Astrocyte (in vitro differentiated cells and primary cell): ENCODE measurements at places on chromosomes 2 and 18.

GRCh38 chr18:67600181-67601180 lies 84.0 kb upstream of the DSEL start:
- H3K27ac ChIP-seq, result peak overlapping the region; percentile 85
- H3K4me1 ChIP-seq, result peaks cover 18% of the 10 kb centered on the region
- peak overlapping the region; percentile 2 for H3K4me3 ChIP-seq
- H3K36me3 ChIP-seq, result no peaks in the 10 kb centered on the region
- H3K27me3 ChIP-seq, result no peaks in the 10 kb centered on the region
- peak; percentile 93 for DNase-seq

GRCh38 chr2:236343400-236344161 lies 79.4 kb upstream of the ASB18 start:
- no peaks in the 10 kb centered on the region for H3K4me1 ChIP-seq
- H3K27me3 ChIP-seq, result peaks cover 12% of the 10 kb centered on the region
- DNase-seq, result peak; percentile 56

- no peak overlapping the region for H3K4me3 ChIP-seq
- DNase-seq, result no peak
- no peaks in the 10 kb centered on the region for H3K4me1 ChIP-seq
- no peaks in the 10 kb centered on the region for H3K27me3 ChIP-seq
Measured at GRCh38 chr2:227782804-227783203, 30.8 kb upstream of the CCL20 start.

- peaks cover 9% of the 10 kb centered on the region for H3K36me3 ChIP-seq
- DNase-seq, result peak; percentile 25
- H3K4me3 ChIP-seq, result peak overlapping the region; percentile 96
- peak overlapping the region; percentile 97 for H3K27ac ChIP-seq
- H3K27me3 ChIP-seq, result no peaks in the 10 kb centered on the region
Measured at GRCh38 chr18:26089293-26090129, 902 bp downstream of the SS18 start.

DNA sequence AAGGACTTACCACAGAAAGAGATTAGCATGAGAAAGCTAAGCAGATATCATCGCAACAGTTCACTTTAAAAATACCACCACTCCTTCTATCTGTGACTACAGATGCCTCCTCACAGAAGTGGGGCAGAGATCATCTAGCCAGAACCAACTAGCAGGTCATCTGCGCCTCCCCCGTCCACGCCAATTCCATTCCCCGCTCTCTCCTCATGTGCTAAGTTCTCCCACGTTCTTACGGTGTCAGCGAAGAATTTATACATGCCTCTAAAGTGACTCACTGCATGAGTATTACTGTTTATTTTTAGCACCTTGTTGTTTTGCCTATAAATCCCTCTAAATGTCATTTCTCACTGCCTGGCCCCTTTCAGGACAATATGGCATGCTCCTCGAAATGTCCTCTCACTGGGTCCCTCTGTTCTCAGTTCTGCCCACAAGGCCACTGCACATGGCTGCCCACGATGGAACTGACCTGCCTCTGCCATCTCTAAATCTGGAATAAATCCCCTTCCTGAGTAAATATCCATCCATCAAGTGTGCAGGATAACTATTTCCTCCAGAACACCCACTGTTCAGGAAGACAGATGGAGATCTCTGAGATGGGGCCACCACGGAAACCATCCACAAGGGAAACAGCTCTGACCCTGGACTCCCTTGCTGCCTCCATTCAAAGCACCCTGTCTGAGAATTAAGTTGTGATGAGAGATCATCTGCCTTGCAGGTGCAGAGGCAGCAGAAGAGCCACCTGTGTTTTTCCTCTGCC lies 137.7 kb downstream of the IRS1 start:
- H3K27me3 ChIP-seq, result no peaks in the 10 kb centered on the region
- H3K27ac ChIP-seq, result peak overlapping the region; percentile 84
- H3K4me1 ChIP-seq, result peaks cover 29% of the 10 kb centered on the region
- H3K4me3 ChIP-seq, result peak overlapping the region; percentile 18

GRCh38 chr18:9232977-9233376 lies 96.4 kb downstream of the ANKRD12 start:
- no peak overlapping the region for H3K27ac ChIP-seq
- DNase-seq, result no peak
- H3K4me3 ChIP-seq, result no peak overlapping the region
- H3K27me3 ChIP-seq, result no peaks in the 10 kb centered on the region
- no peaks in the 10 kb centered on the region for H3K4me1 ChIP-seq

GRCh38 chr2:62939735-62940491 lies 110.7 kb upstream of the OTX1 start:
- DNase-seq, result peak; percentile 96
- peak overlapping the region; percentile 40 for H3K27ac ChIP-seq
- H3K4me1 ChIP-seq, result peaks cover 13% of the 10 kb centered on the region
- no peaks in the 10 kb centered on the region for H3K27me3 ChIP-seq
- H3K4me3 ChIP-seq, result no peak overlapping the region

DNA sequence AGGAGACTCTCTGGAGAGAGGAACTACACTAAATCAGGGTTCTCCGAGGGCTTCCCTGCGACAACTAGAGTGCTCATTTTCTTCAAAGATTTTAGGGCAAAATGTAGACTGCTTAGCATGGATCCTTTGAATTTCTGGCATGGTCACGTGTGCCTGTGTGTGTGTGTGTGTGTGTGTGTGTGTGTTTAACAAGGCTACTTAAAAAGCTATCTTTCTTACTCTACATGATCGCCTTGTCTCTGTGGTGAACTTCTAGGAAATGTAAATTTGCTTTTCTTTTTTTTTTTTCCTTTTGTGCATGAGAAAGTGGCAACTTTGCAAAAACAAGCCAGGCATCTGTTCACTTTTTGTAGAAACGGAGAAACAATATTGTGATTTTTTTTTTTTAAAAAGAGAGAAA lies 43.9 kb downstream of the SOX11 start:
- no peak for DNase-seq
- no peaks in the 10 kb centered on the region for H3K4me1 ChIP-seq
- H3K36me3 ChIP-seq, result no peaks in the 10 kb centered on the region
- no peak overlapping the region for H3K4me3 ChIP-seq
- no peaks in the 10 kb centered on the region for H3K27me3 ChIP-seq
- no peak overlapping the region for H3K27ac ChIP-seq

- H3K4me3 ChIP-seq, result peak overlapping the region; percentile 8
- H3K4me1 ChIP-seq, result peaks cover 19% of the 10 kb centered on the region
- H3K36me3 ChIP-seq, result no peaks in the 10 kb centered on the region
- H3K27ac ChIP-seq, result peak overlapping the region; percentile 37
Measured at GRCh38 chr2:20438334-20439192, 8.3 kb upstream of the RHOB start.

DNA sequence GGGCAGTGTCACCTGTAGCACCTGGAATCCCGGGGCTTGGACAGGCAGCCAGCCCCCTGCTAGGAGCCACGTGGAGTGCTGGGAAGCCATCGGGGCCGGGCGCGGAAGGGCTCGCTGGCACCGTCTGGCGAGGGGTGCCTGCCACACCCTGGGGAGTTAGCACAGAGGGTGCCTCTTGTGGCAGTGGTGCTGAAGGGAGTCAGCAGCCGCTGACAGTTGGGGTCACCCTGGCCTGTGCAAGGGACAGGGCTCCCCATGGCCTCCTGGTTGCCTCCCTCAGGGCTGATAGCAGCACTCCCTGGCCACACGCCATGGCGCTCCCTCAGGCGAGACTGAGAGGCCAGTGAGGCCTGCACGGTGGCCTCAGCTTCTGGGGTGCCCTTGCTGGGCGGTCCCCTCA lies 13.9 kb upstream of the D2HGDH start:
- peaks cover 3% of the 10 kb centered on the region for H3K36me3 ChIP-seq
- H3K27me3 ChIP-seq, result no peaks in the 10 kb centered on the region
- no peak overlapping the region for H3K4me3 ChIP-seq
- no peaks in the 10 kb centered on the region for H3K4me1 ChIP-seq
- no peak overlapping the region for H3K27ac ChIP-seq
- no peak for DNase-seq
